ENCODE measurements at places on chromosomes 11 and 22. TPM values are rescaled to one million over a fixed set of nuclear protein-coding genes. Genes with fewer than 3 reads are reported as not detected.

DNA sequence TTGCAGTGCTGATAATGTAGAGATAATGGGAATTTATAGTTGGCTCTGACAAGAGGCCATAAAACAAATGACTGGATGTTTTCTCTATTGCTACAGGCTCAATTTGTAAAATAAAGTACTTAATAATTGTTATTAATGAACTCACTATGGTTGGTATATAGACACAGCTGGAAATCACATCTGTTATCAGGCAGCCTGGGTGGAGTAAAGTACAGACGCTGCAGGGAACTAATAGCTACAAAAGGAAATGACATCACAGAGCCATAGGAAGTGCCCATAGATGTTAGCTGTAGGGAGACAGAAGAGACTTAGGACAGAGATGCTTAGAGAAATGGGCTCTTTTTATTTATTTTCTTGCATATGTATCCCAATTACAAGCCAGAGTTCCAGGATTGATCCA is 81.0 kb upstream of the SNX19 start:
- no peak for DNase-seq

DNA sequence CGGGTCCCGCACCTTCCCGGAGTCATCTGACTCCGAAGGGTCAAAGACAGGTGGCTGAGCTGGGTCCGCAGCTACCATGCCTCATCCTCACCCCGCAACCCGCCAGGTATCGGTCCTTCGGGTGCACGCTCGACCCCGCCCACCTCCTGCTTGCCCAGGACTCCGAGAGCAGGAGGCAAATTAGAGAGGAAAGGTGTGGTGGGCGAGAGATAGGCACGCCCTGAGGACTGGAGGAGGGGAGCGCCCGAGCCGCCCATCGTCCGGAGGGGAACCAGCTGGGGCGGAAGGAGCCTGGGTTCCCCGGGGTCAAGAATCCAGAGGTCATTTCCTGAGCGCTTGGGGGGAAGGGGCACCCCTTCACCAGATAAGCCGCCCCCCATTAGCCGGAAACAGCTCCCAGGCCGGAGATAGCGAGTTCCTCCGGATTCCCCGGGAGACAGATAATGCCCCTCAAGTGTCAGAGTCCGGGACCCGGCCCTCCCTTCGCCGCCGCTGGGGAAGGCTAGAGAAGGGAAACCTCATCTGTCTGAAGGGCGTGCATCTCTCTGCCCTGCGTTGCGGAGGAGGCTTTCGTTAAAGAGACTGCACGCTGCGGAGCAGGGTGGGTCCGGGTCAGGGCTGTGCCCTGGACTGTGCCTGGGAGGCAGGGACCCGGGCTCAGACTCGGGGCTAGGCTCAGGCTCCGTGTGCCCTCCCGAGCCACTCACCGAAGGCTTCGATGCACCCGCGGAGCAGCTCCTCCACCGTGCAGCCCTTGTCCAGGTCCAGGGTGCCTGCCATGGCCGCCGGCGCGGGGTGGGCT is 1.7 kb downstream of the RASGRP2 start:
- DNase-seq: no peak

- no peak for DNase-seq
Observed at GRCh38 chr11:61912530-61912898, 4.9 kb downstream of the RAB3IL1 start.

DNA sequence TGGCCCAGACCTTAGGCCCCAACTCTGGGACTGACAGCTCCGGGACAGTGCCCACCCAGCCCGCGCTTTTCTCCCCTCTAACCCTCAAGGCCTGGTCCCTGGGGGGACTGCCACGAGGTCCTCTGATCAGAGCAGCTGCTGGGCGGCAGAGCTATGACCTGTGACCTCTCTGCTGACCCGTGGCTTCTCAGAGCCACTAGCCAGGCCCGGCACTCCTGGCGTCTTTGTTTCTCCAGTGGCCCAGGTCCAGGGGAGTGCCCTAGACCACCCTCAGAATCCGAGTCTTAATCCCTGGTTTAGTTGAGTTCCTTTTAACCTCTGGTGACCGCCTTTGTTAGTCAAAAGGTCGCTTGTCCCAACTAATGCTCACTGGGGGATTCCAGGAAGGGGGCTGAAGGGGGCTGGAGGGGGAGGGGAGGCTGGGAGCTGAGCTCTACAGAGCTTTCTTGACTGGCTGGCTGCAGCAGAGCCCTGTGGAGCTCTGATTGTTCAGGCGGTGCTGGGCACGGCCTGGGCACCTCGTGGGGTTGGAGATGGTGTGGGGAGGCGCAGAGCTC is 1.2 kb downstream of the FBLN1 start:
- no peak for DNase-seq

DNA sequence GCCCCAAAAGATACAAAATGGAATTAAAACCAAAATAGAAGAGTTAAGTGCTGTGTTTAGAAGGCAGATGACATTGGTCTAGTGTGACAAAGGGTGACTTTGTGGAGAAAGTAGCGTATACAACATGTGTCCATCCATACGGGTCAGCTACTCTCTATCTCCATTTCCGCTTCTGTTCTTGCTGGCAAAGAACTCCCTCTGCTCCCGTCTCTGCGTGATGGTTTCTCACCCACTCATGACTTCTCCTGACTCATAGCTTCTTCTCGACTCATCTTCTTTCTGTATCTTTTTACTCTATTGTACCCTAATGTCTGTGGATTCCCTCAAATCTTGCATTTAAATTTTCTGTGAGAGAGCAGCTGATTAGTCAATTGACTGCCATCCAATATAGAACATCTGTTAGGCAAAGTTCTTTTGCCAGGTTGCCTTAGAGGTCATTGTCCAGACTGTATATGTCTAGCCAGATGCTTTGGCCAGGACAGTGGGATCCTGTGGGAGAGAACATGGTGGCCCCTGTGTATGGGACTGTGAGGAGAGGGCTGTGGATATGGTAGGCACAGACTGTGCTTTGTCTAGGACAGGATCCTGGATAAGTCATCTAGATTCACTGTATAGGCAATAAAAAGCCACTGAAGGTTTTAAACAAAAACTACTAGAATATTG is 28.4 kb downstream of the MMP13 start:
- no peak for DNase-seq

GRCh38 chr11:15864026-15864805 is 492.1 kb downstream of the SOX6 start:
- DNase-seq: no peak

OR51B4 gene
- not detected for polyA plus RNA-seq

DNA sequence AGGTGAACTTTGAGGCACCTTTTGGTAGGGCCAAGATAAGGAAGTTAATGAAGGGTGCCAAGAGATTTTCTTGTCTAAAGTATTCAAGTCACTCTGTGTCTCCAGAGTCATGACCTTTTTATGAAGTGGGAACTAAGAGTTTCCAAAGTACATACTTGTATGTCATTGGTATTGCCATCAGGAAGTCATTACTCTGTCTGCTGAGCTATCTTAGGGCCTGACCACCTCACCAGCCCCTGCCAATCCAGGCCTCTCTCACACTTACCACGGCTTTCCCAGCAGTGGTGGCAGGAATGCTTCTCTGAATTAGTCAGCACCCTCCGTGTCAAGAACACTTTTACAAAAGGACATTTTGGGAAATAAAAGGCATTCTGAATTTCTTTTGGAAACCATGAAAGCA is 192.8 kb upstream of the MTNR1B start:
- no peak for DNase-seq

TYR gene
- polyA plus RNA-seq: not detected

DNA sequence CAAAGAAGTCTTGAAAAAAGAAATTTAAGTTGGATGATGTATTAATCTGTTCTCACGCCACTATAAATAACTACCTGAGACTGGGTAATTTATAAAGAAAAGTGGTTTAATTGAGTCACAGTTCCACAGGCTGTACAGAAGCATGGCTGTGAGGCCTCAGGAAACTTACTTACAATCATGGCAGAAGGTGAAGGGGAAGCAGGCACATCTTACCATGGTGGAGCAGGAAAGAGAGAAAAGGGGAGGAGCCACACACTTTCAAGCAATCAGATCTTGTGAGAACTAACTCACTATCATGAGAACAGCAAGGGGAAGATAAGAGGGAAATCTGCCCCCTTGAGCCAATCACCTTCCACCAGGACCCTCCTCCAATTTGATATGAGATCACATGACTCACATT is 65.7 kb upstream of the AMOTL1 start:
- DNase-seq: no peak

C11orf87 gene
- 0.19 TPM for polyA plus RNA-seq

TCN2 gene
- 5.8 TPM for polyA plus RNA-seq

DNA sequence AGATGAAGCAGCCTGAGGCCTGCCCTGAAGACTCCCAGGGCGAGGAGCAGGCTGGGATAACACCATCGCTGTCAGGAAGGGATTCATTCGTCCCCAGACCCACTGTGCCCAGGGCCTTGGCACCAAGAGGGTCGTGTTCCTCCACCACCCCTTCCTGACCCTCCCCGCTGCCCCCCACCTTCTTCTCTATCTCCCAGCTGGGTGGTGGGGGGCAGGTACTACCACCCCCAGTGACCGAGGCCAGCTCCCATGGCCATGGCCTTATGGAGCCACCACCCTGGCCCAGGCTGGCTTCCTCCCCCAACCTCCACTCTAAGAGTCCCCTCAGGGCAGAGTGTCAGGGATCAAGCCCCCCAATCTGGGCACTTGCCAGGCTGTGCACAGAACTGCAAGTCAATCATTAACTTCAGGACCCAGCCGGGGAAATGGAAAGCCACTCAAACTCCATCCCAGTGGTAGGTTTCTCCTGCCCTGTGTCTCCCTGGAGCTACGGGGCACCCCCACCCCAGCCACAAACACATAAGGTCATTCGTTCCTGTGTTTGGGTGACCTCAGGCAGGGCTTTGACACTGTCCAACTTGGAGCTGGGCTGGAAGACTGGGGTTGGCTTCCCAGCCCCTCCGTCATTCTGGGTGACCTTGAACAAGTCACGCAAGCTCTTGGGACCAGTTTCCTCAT is 33.3 kb upstream of the WNT11 start:
- DNase-seq: no peak

- no peak for DNase-seq
Observed at GRCh38 chr11:66228521-66228920, 39.9 kb upstream of the RAB1B start.

GRCh38 chr11:128619540-128620308 is 32.4 kb upstream of the ETS1 start:
- DNase-seq: no peak

Data from mammary epithelial cell (primary cell).